ENCODE measurements at places on chromosomes 3 and 15.

- DNase-seq, result no peak
These were observed 146.2 kb upstream of the NR2F2 start for GRCh38 chr15:96184297-96184696.

DNA sequence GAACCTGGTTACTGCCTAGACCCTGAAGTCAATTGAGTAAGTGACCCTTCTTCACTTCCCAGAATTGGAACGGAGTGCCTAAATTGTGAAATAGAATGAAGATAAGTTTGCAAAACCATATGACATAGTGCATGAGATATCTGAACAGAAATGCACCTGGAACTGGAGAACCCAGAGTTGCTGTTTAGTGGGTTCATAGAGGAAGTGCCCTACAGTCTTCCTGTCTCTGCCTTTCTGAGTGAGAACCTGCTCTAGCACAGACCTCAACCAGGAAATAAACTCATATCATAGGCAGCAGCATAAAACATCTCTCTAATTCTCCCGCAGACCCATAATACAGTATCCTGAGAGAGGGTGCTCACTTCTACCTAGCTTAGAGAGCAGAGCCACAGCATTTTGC, 82.9 kb downstream of the EOMES start:
- no peak for DNase-seq

DNA sequence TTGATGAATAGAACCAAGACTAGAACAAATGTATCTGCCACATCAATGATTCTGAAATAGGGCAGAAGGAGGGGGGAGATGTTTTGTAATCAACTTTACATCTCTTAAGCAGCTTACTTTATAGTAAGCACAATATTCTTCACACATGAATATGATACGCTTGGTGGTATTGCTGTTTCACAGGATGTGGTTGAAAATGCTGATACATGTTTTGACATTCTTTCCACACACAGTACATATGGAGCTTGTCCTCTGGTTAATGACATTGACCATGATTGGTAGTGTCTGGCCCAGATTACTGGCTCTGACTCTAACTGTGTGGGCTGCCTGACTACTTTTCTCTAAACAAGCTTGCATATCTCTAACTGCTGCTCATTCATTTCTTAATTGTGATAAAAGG, 168.9 kb downstream of the KLHL25 start:
- DNase-seq, result no peak

GRCh38 chr3:56926243-56926946, 124.6 kb upstream of the ARHGEF3 start:
- DNase-seq, result no peak

DNA sequence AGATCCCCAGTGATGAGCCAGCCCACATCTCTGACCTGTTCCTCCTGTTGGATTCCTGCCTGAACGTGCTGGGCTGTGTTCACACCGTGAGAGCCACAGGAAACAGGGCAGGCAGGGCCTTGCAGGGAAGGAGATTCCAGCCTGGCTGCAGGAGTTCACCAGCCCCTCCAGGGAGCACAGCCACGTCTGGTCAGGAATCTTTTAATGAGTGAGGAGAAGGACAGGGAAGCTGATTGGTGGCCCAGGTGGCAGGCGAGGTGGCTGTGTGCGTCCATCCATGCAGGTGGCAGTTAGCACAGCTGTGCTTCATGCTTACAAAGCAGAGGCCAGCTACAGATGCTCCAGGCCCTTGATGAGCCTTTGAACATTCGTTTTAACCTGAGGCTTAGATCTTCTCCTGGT, 10.5 kb downstream of the LRRK1 start:
- DNase-seq, result no peak

DNA sequence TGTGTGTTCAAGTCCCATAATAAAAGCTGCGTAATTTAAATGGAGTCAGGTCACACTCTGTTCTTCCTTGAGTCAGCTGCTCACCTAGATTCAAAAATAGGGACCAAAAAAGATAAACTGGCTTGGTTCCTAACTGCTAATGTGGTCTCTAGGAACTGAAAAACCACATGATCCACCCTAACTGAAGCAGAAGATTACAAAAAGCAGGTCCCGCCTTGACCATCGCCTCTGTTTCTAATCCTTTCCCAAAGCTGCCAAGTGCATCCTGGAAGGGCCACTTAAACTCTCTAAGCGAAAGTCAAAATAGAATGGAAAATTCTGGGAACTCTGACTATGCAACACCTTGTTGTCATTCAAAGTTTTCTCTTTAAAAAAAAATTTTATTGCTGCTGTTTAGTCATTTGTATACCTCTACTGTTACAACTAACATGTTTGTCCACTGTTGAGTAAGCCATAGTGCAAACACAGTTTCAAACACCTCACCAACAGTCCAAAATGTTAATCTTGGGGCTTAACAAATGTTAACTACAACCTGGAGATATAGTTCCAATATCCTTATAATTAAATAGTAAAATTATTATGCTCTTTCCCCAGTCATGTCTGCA, 88.9 kb upstream of the THBS1 start:
- DNase-seq, result no peak

GRCh38 chr3:191363221-191363620, 32.9 kb upstream of the UTS2B start:
- no peak for DNase-seq

- no peak for DNase-seq
These were observed 18.1 kb downstream of the CRABP1 start for GRCh38 chr15:78358102-78358870.

DNA sequence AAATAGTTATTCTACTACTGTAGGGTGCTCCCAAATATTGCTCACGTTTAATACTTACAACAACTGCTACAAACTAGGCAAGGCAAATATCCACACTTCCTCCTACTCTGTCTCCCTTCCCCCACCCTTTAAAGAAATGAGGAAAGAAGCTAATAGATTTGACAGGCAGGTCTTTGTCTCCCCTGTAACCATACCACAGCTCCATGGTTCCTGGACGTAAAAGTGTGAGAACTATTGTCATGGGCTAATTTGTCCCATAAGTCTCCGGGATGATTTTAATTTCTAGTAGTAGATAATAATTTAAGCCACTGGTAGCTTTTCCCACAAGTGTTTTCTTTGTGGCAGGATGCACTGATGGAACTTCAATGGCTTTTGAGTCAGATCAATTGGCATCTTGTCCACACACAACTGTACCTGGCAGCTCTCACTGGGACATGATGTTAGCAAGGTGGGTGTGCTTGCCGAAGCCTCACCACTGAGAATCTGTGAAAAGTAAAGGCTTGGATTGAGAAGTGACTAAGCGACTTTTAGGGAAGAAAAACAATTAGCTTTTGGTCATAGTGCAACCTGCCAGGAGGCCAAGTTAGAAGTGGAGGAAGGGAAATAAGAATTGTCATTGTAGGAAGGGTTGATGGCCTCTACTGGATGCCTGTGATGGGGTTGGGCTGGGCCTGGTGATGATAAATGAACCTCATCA, 1.4 kb upstream of the CPOX start:
- no peak for DNase-seq

GRCh38 chr15:26805470-26805869, 32.6 kb upstream of the GABRB3 start:
- no peak for DNase-seq

DNA sequence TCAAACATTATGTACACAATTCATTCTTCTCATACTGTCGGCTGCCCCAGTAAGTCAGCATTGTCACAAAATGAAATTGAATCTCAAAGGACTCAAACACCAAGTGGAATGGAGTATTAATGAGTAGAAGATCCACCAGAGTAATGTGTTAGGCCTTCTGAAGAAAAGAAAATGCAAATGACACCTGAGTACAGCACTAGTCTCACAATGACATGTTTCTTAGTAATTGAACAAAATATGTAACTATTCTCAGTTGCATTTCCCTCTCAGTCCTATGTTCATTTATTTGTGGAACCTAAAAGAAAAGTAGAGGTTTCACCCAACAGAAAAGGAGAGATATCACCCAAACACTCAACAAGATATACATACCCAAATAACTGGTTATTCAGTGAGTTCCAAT, 283.9 kb upstream of the THBS1 start:
- DNase-seq, result no peak

DNA sequence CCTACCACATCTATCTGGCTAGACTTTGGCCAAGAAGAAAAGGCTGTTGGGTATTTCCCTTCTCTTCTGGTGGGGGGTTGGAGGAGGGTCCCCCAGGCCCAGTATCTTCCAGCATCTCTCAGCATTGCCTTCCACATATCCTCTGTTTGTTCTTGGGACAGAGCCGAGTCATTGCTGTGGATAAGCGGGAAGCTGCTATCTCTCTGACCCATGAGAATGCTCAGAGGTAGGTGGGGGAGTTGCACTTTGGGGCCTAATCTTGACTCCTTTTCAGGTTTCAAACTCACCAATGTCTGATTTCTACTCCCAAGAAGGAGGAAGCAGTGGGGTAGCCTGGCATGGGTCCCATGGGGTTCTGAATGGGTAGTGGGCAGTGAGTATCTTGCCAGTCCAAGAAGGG, 8.0 kb downstream of the HEMK1 start:
- DNase-seq, result no peak

GRCh38 chr15:76139368-76140073, 79.7 kb downstream of the TMEM266 start:
- DNase-seq, result peak; percentile 77

GRCh38 chr3:183172051-183172639, 9.6 kb upstream of the LAMP3 start:
- DNase-seq, result no peak

DNA sequence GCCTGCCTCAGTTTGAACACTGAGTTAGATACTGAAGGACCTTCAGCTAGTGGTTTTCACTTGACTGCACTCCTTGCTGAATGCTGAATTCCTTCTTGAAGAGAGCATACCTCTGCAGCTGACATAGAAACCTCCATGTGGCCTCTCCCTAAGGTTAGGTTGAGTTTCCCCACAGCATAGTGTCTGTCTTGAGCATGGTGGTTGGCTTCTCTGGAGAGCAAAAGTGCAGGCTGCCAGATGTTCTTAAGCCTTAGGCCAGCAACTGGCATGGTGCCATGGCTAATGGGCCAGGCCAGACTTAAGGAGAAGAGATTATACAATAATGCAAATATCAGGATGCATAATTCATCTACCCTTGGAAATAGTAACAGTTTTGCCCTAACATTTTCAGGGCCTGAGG, 545.6 kb upstream of the ZNF385D start:
- no peak for DNase-seq

- DNase-seq, result no peak
These were observed 219.8 kb downstream of the UNC13C start for GRCh38 chr15:54197995-54198394.

DNA sequence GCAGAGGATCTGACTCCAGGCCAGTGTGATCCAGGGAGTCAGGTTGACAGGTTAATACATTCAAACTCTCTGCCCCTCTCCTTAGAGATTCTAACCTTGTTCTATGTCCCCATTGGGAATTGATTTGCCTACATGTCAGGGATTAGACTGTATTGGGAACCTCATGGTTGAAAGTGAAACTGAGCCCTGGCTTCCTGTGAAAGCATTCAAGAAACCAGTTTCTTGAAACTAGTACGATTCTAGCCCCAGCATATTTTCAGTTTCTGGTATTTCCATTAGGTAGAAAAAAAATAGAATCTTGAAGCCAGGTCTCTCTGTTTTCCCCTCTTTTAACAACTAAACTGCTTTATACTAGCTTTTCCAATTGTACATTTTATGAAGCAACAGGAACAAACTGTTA, 140.4 kb upstream of the ABI3BP start:
- DNase-seq, result no peak

DNA sequence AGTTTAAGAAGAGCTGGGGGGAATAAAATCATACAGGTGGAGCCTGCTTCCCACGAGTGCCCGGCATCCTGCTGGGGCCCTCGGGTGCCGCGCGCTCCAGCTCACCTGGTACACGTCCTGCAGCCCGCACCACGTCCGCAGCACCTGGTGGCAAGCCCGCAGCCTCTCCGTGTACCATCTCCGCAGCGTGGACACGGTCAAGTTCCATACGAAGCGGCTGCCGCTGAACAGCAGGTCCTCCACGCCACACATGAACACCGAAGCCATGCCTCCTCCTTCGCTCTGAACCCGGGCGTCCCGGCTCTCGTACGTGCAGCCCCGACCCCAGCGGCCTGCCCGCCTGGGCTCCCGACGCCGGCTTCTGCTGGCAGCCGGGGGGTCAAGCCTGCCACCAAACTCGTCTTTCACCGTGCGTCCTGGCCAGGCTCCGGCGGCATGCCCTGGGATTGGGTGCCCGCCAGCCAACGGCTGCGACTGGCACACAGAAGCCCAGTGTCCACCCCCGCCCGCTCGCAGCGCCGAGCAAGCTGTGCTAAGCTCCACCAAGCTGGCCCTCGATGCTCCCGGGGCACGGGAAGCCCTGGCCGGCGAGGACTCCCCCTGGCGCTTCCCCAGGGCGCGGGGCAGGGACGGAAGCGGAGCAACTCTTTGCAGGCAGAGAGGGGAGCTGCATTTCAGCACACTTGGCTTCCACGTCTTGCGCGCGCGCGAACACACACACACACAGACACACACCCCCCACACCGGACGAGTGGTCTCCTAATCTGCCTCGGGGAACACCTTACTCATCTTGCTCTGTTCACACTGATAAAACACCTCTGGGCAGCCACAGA, at the start of gene FRMD4B:
Gene FRMD4B, minus strand, starts transcription at position 366 of the 833 bp plus-strand sequence. Its CDS starts 99 bp downstream, at position 267.
- peak; percentile 12 for DNase-seq

DNA sequence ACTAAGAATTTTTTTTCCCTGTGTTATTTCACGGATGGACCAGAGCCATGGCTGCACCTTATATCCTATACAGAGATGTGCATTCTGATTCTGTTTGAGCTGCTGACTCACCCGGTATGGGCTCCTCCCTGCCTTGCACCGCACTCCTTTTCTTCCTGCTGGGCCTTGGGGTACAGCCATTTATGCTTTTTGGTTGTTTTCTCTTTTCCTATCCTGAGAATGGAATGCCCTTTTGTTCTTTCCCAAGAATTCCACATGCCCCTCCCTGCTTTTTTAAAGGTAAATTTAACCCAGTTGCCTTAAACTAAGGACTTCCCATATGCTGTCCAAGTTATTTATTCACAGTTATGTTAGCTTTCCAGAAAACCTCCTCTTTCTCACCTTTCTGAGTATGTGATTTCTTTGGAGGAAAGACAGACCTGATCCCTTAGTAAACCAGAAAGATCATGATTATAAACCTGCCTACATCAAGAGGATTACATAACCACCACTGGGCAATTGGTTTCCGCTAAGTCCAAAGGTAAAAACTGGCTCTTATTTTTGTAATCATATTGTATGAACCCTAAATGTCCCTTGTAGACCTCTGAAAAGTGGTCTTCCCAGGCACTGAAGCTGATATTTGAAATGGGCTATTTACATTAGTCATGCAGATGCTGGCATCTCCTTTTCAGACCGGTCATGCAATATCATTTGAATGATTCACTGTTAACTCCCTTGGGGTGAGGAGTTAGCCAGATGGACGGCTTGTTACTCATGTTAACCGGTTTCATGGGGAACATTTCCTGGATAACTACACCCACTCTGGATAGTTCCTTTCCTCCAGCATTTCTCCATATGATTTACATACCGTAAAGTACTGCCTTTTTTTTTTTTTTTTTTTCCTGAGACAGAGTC, 45.5 kb downstream of the TMOD3 start:
- no peak for DNase-seq
